Stimulated activated CD8-positive, alpha-beta memory T cell treated with anti-CD3 and anti-CD28 coated beads, Interleukin-4, amount 100 ng/mL, for 1 hour (primary cell): ENCODE measurements at places on chromosomes 4 and X.

DNA sequence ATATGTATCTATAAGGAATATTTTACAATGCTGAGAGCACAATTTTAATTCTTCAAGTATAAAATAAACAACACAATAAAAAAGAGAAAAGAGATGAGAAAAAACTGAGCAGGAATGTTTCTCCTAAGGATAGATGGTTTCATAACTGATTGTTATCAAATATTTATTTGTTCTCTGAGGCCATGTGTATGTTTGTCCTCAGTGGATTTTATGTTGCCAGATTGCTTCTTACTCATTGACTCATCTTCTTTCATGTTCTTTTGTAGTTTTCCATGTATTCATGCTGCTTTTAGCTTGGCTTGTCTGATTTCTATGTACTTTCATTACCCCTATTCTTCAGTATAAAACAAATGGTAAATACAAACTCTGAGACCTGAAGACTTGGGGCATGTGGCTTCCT lies 41.2 kb downstream of the NPY5R start:
- no peak for DNase-seq

- DNase-seq: no peak
Measured at GRCh38 chrX:153569475-153569874, 29.5 kb downstream of the CCNQ start.

- no peak for DNase-seq
Measured at GRCh38 chr4:42425146-42426065, 28.1 kb downstream of the SHISA3 start.

GRCh38 chrX:107504006-107504405 lies 54.6 kb downstream of the FRMPD3 start:
- no peak for DNase-seq

- DNase-seq: no peak
Measured at GRCh38 chr4:121517241-121517640, 136.4 kb upstream of the QRFPR start.

- no peak for DNase-seq
Measured at GRCh38 chr4:25624616-25625015, 31.0 kb upstream of the SLC34A2 start.

DNA sequence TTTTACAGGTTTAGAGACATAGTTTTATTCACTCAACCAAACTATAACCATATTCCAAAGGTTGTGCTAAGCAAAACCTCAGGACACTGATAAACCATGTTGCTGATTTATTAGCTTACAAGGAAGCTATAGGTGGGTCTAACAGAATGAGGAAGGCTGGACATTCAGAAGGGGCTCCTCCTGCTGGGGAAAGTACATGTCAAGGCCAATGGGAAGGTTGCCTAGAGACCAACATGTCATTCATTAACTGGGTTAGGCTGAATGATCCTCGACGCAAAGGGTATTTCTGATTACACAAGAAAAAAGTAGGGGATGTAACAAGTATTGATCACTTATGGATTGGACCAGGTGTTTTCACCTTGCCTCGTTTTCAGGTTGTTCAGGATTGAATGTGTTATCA lies 30.3 kb downstream of the SLC10A6 start:
- DNase-seq: no peak

GRCh38 chr4:39933671-39934590 lies 43.8 kb downstream of the PDS5A start:
- no peak for DNase-seq

GRCh38 chr4:165967486-165967885 lies 94.4 kb downstream of the TLL1 start:
- DNase-seq: no peak

- DNase-seq: no peak
Measured at GRCh38 chr4:113349430-113349829, 300.0 kb downstream of the ANK2 start.

DNA sequence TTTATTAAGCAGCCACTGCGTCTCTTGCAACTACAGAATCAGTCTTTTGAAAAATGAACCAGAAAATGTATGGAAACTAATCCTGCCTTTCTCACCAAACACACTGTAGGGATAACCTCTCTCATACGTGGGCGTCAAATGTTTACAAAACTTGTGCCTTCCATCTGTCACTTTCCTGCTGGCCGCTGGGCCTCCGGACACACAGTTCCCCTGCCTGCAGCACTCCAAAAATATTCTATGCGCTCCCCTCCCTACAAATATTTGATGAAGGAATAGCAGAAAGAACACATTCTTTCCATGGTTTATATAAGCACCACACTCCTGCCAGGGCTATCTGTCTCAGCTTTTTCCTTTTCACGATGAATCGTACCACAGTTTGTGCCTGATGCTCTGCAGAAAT lies 14.9 kb upstream of the CYTL1 start:
- DNase-seq: no peak

DNA sequence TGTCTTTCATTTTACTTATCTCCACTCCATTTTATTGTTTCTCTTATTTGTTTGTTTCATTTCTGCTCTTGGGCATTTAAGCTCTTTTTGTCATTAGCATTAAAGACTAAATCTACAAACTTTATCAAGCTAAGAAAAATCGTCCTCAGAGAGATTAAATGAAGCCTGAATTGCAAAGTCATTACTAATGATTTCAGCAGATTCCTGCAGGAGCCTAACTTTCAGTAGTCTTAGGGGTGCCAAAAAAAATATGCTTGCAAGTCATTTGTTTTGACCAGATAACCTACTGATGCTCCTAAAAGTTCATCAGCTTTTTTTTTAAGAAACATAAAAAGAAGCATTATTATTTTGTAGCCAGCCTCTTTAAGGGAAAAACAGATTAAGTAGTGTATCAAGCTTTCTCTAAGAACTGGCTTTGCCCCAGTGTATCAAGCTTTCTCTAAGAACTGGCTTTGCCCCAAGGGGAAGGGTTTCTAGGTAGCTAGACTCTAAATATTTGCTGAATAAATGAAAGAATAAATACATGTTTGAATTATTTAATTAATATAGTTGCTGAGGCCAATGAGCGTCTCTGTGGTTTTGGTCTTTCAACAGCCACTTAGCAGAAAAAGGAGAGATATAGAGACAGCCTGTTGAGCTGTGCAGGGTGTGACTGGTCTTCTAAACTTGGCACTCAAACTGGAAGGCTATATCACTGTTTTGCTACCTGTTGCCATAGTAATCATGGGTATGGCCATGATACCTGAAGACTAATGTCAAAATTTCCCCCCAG lies 174.2 kb downstream of the BTC start:
- no peak for DNase-seq

DNA sequence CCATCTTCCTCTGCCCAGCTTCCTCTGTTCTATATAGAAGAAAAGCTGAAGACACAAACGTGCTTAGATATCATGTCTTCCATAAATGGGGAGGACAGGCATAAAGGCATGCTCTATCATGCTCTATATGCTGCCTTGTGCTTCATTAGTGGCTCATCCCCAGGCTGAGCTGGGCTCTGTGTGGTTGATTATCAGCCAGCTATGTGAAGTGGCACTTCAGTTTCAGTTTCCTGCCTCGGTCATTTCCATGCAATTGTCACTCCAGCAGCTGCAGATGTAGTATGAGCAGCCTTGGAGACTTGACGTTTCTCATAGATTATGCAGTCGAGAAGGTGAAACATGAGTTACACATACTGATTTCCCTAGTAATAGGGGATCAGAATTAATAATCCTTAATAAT lies 106.2 kb downstream of the SYTL5 start:
- no peak for DNase-seq

GRCh38 chrX:71846429-71846828 lies 64.2 kb upstream of the NHSL2 start:
- no peak for DNase-seq

- no peak for DNase-seq
Measured at GRCh38 chr4:8079031-8079885, 79.4 kb downstream of the ABLIM2 start.

GRCh38 chr4:187283201-187283955 lies 559.7 kb upstream of the FAT1 start:
- no peak for DNase-seq

DNA sequence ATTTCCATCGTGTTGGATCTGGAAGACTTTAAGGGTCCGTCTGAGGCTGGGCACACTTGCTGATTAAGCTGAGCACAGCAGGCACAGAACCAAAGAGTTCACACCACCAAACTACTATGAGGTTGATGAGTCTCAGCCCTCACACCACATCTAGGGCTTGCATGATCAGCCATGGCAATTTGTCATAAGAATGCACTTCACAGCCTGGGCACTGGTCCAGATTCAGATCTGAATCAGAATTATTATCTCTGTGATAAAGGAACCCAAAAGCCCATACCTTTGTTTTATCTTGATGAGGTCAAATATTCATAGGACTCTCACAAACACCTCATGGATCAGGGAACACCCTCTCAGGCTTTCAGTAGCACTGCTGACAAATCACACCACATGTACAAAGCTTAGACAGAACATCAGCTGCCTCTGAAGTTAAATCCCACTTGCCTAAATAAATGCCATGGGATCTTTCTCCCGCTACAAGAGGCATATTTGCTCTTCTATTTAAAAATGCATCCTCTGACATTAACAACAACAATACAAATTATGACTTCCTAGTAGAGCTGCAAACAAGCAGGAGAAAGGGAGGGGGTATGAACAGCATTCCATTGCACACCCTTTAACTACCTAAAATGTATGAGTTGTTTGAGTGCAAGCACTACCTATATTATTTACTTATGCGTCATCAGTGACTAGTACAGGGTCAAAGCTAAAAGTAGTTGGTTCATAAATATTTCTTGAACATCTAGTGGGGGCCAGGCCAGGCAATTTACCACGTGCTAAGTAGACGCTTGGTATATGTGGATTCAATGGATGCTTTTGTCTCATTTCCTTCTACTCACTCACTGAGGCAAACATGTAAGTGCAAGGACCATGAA lies 186.3 kb upstream of the FGF13 start:
- DNase-seq: no peak

DNA sequence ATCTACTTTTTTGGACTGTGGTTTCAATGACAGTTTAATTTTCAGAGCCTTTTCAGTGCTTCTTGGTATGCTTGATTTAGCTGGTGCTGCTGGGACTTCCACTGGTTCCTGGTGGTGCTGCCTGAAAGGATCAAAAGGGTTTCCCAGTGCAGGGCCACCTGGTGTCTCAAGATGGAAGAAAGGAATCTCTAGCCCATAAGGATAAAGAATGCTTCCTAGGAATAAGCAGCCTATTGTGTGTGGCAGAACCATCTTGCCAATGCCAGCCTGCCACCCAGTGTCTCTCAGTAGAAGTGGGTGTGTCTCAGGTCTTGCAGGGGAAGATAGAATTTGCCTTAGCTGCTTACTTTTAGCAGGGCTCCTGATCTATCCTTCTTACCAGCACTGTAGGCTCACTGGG lies 15.0 kb upstream of the RAI2 start:
- no peak for DNase-seq

DNA sequence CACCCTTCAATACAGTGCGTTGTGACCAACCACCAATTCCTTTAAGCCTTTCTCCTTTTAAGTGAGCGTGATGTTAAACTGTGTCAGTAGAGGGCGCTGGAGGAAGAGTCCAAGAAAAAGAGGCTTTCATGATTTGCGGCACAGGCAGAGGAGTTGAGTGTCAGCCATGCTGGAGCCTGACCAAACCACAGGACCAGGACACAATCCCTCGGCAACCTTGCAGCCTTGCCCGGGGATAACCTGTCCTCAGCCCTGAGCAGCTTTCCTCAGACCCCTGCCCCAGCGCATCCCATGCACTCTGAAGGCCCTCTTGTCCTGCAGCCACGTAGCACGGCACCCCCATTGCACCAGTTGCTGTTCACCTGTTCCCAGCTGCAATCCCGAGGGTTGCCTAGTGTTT lies 53.5 kb upstream of the SMIM31 start:
- DNase-seq: no peak

- DNase-seq: no peak
Measured at GRCh38 chr4:22003878-22004277, 55.3 kb upstream of the KCNIP4 start.

GRCh38 chrX:3268829-3269228 lies 77.6 kb downstream of the MXRA5 start:
- no peak for DNase-seq

DNA sequence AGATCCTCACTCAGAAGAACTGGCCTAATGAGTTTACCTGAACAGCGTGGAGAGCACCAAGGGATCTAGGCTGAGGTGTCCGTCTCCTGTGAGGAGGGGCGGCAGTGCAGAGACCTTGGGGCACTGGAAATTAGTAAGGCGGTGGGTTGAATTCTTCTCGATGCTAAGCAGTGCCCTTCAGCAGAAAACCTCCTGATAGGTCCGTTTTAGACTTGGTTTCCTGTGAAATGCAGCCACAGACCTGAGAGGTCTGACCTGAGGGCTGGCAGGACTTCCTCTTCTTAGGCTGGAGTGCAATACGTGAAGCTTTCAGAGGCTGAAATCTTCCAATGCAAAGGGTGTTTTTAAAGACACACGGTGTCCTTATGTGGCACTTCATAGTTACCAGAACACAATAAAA lies at the start of gene CLNK:
Gene CLNK, minus strand, starts transcription at position 138 of the 400 bp plus-strand sequence. CDS start 16,899 bp downstream, outside the sequence.
- DNase-seq: no peak

- DNase-seq: no peak
Measured at GRCh38 chr4:52212702-52213101, 161.6 kb downstream of the SPATA18 start.

DNA sequence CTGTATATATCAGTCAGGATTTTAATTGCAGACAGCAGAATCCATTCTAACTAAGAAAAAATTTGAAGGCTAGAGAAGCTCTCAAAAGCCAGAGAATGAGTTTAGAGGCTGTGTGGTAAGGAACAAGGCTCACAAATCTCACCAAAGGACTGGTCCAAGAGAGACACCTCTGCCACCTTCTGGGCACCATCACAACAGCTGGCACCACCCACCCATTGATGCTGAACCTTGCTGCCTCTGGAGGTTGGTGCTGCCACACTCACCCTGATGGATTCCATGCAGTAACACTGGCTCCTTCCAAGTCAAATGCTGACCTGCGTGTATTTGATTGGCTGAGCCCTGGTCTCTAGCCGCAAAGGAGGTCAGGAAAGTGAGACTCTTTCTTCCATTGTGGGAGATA lies 100.8 kb downstream of the BEND2 start:
- DNase-seq: no peak

DNA sequence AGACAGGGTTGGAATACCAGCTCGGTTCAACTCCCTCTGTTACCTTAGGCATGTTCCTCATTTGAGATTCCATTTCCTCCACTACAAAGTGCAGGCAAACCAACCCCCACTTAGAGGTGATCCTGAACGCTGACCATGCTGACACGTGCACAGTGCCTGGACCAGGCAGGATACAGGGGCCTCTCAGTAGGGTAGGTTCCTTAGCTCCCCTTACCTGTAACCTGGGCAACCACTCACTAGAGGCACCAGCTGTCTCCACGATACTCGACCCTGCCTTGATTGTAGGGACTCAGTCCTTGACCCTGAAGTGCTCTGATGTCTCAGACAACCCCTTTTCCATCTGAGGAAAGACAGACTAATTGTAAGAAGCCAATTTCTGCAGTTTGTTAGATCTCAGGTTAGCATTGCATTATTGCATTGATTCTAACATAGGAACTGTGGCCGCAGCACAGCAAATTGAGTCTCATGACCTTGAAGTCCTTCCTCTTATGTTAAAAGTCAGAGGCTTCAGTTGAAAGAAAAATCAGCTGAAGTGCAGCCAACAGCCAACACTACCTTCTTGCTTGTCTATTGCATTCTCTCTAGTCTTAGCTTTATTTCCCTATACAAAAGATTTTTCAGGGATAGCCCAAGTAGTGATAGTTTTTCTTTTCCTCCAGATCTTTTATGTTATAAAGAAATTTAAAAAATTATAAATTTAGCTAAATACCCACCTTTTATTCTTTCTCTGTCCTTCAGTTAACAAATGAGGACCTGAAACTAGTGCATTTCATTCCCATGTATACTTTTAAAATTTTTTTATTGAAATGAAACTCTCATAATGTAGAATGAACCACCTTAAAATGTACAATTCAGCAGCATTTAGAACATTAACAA lies 11.2 kb upstream of the C1QTNF7 start:
- no peak for DNase-seq

GRCh38 chr4:145609481-145610427 lies 9.4 kb upstream of the MMAA start:
- no peak for DNase-seq
